Activated naive CD8-positive, alpha-beta T cell treated with anti-CD3 and anti-CD28 coated beads, Interleukin-2, amount 10 ng/mL, durations not matched to agents 7 days and 5 days (primary cell): ENCODE measurements at places on chromosomes 5 and 9. TPM values are rescaled to one million over a fixed set of nuclear protein-coding genes. Genes with fewer than 3 reads are reported as not detected.

AGXT2 gene
- total RNA-seq, result not detected

ZBTB26 gene
- 11.2 TPM for total RNA-seq

F2RL1 gene
- total RNA-seq, result 2.7 TPM

ERMP1 gene
- total RNA-seq, result 27.7 TPM

PIP5KL1 gene
- 1.9 TPM for total RNA-seq

PCDHB15 gene
- not detected for total RNA-seq

PROB1 gene
- total RNA-seq, result 4.3 TPM

SLC45A2 gene
- total RNA-seq, result not detected

DNA sequence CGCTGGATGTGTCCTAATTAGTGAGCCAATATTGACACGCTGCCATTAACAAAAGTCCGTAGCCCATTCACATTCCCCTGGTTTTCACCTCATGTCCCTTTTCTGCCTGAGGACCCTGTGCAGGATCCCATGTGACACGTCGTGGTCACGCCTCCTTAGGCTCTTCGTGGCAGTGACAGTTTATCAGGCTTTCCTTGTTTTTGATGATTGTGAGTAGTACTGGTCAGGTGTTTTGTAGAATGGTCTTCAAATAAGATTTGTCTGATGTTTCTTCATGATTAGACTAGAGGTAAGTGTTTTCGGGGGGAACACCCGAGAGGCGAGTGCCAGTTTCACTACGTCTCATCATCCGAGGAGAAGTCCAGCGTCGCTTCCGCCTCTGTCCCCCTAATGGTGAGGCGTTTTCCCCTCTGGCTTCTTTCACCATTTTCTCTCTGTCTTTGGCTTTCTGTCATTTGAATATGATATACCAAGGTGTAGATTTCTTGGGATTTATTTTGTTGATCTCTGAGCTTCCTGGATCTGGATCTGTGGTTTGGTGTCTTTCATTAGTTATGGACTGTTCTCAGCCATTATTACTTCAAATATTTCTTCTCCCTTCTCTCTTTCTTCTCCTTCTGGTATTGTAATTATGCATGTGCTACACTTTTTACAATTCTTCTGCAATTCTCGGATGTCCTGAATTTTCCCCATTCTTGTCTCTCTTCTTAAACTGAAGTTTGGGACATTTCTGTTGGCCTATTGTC, 57.3 kb downstream of the TRIP13 start:
- DNase-seq, result no peak

GRCh38 chr9:106772523-106773290, 90.3 kb upstream of the ZNF462 start:
- no peak for DNase-seq

DNA sequence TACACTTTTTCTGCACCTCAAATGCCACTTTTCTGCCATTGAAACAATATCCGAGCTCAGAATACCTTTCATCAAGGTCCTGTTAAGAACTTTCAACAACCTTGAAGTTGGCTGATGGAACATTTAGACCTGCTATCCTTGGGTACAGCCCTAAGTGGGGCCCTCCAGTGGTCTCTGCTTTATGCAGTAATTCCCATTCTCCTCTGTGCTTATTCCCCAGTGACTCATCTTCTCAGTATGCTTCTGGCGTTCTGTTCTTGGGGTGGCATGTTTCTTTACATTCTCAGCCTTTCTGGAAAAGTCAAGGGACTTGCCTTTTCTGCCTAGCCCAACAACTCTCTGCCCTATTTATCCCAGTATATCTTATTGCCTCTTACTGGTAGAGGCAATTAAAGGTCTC, 7.1 kb downstream of the ANP32B start:
- DNase-seq, result no peak

- no peak for DNase-seq
These were observed 100.5 kb upstream of the SNX2 start for GRCh38 chr5:122674385-122674784.

GRCh38 chr9:124520206-124520596, 13.0 kb upstream of the NR5A1 start:
- no peak for DNase-seq

- DNase-seq, result no peak
These were observed 288.6 kb upstream of the DAB2 start for GRCh38 chr5:39713250-39713916.

DNA sequence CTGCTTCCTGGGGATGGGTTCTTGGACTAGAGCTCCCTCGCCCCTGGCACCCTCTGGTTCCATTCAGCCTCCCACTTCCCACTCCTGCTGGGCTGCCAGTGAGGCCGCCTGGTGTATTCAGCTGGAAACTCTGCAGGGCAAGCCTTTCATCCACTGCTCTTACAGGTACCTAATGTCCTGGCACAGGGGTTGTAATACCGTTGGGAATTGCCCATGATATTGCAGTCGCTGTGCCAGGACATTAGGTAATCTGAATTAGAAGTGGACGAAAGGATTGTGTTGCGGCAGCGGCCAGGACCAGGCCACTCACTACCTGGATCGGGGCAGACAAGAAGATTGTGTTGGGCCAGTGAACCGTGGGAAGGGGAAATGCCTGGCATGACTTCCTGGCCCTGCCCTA, 13.1 kb downstream of the TMOD1 start:
- DNase-seq, result no peak

DNA sequence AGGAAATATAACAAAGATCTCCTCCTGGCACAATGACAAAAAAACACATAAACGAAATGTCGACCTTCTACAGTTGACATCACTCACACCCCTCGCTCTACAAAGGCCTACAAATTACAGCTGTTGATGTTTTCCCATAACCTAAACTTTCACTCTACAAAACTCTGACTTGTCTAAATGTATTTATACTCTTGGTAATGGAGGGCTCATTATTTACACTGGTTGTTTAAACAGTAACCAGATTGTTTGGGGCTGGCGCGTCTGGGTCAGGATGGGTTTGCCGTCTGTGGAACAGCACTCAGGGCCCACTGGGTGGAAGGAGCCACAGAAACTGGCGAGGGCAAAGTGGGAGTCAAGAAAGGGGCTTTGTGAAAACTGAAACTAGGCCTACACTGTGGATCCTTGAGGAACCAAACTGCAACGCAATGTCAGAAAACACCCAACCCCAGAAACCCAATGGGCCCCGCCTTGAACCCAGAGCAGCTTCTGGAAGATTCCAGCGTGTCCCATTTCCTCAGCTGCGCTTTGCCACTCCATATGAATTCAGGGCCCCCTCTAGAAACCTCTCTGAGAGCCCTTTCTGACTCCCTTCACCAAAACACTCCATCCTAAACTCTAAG, 136.7 kb downstream of the ROR2 start:
- DNase-seq, result no peak

DNA sequence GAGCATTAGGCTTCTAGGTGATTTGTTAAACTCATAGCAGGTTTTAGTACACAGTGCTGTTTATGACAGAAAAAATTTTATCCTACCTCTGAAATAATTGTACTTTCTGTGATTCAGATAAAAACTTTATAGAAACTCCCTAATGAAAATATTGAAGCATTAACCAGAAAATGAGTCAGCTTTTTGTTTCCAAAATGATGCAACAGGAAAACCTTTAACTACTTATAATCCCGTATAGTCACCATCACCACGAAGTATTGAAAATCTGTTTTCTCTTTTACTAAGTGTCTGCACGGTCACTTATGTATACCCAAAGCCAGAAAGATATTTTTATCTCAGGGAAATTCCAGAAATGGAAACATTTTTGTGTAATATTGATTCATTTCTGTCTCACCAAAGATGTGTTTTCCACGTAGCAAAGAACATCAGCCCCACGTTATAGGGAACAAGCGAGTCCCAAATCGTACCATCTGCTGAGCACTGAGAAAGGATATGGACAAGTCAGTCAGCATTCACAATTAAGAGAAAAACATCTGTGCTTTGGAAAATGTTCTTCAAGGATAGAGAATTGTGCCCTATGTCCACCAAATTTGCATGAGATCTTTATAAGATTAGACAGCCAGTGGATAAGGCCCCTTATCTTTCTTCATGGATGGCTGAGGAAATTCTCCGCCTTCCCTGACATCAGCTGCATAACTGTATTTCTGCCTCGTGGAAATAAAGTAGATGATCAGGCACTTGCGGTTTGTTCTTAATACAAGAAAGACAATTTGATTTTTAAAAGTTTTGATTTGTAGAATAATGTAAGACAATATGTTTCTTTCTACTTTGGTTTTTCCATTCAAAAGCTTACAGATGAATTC, 41.9 kb downstream of the TNFAIP8 start:
- no peak for DNase-seq

- no peak for DNase-seq
These were observed 111.5 kb upstream of the OSMR start for GRCh38 chr5:38734353-38734752.

GRCh38 chr5:54460181-54460919, 4.9 kb downstream of the HSPB3 start:
- no peak for DNase-seq

DNA sequence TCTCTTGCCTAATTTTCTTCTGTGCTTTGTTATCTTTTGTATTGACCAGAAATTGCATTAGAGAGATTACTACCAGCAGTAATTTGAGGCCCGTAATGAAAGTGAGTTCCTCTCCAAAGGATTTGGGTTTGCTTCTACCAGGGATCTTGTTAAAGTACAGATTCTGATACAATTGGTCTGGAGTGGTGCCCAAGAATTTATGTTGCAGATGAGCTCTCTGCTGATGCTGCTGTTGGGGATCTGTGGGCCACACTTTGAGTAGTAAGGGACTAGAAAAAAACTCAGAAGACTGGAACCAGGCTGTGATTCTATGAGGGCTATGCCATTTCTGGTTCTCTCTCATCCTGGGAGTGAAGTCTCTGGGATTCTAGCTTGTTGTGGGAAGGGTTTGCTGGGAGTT, 192.2 kb downstream of the SEC61B start:
- DNase-seq, result no peak

- no peak for DNase-seq
These were observed 464.5 kb downstream of the MTRR start for GRCh38 chr5:8333485-8333884.

DNA sequence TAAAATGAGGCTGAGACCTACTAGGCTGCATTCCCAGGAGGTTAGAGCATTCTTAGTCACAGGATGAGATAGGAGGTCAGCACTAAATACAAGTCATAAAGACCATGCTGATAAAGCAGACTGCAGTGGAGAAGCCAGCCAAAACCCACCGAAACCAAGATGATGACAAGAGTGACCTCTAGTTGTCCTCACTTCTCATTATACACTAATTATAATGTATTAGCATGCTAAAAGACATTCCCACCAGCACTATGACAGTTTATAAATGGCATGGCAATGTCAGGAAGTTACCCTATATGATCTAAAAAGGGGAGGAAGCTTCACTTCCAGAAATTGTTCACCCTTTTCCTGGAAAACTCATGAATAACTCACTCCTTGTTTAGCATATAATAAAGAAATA, 88.6 kb downstream of the PLPPR1 start:
- DNase-seq, result no peak

DNA sequence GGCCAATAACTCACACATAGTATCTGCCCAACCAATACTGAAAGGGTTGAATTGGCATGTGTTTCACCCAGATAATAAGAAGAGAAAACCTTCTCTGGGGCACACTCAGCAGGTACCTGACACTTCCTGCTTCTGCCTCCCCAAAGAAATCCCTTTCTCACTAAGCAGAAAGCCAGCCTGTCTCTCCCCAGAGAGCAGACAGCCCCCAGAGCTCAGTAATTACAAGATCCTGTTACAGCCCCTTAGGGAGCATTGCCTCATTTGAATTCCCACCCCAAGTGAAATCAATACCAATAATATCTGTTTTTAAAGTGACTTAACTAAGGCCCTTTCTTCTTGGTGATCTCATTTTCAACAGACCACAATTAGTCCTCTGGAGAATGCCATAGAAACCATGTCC, 38.5 kb upstream of the FOXI1 start:
- no peak for DNase-seq

GRCh38 chr5:56185768-56186311, 47.3 kb downstream of the ANKRD55 start:
- no peak for DNase-seq

- DNase-seq, result peak; percentile 54
These were observed 316.2 kb upstream of the CLINT1 start for GRCh38 chr5:158174918-158175851.

DNA sequence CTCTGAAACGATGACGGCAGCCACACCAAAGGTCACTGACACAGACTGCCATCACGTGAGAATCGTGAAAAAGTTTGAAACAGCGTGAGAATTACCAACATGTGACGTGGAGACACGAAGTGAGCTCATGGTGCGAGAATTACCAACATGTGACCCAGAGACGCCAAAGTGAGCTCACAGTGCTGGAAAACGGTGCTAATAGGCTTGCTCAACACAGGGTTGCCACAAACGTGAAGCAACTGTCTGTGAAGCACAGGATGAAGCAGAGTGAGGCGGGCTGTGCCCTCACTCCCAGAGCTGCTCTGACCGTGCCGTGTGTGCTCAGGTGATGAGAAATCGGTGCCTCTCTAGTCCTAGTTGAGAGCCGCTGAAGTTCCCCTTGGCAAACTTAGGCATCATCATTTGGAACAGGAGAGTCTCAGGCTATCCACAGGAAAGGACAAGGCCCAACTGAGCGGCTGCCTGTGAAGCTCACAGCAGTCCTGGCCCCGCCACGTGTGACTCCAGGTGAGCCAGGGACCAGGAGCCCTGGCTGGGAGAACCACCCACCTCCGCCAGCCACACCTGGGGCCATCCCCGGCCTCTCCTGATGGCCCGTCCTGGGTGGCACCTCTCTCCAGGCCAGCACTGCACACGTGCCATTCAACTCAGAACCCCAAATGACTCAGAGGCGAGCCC, 29.8 kb upstream of the SLC6A3 start:
- DNase-seq, result no peak

GRCh38 chr5:65271906-65272305, 209.8 kb downstream of the ADAMTS6 start:
- DNase-seq, result no peak

- DNase-seq, result no peak
These were observed 259.4 kb upstream of the CCNG1 start for GRCh38 chr5:163177971-163178370.

- DNase-seq, result no peak
These were observed 10.4 kb downstream of the SHB start for GRCh38 chr9:38058452-38059232.
